CD14-positive monocyte (primary cell): ENCODE measurements at places on chromosomes 13 and 19. TPM values are rescaled to one million over a fixed set of nuclear protein-coding genes. Genes with fewer than 3 reads are reported as not detected.

Gene PRSS57
- polyA plus RNA-seq: 0.16 and 0.47 TPM in 2 replicates

DNA sequence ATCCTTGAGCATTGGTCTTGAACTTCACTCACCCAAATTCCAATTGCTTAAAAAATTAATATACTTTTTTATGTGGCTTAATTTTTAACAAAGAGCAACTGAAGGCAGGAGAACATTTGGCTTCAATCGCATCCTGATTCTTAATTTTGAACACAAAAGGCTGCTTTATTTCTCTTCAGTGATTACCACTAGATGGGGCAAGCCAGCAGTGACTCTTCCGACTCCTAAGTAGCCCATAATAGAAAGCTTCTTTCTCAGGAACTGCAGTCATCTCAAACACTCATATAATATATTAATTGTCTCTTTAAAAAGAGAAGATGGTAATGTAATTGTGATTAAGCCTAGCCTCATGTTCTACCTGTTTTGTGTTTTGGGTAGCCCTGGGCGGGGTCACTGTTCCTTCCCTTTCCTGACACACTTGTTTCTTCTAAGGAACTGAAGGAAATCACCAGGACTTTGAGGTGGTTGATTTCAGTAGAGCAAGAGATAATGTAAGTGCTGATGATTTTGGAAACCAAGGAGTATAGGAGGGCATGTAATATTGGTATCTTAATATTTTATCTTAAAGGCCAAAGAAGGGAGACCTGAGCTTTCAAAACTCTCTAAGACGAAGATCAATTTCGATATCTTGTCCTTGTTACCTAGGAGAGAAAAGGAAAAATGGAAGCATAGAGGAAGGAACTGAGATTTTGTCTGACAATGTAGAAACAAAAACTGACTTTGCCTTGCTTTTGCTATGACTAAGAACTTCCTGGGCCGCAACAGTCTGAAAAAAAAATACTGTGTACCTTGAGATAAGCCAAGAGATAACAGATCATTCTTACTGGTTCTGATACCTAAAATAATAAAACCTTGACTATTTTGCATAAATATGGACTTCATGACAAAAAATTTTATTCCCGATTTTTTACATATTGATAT lies 73.1 kb downstream of the TNFSF13B start:
- H3K36me3 ChIP-seq: no peaks in the 10 kb centered on the region
- H3K27ac ChIP-seq: peak overlapping the region; percentile 39
- DNase-seq: peak; percentile 19
- peaks cover 13% of the 10 kb centered on the region for H3K4me1 ChIP-seq
- peak overlapping the region; percentile 9 for H3K4me3 ChIP-seq
- H3K27me3 ChIP-seq: no peaks in the 10 kb centered on the region

GRCh38 chr13:44111701-44112100 lies 232.0 kb downstream of the LACC1 start:
- peaks cover 3% of the 10 kb centered on the region for H3K4me1 ChIP-seq
- no peaks in the 10 kb centered on the region for H3K36me3 ChIP-seq
- no peak overlapping the region for H3K4me3 ChIP-seq
- H3K27ac ChIP-seq: no peak overlapping the region

- H3K36me3 ChIP-seq: peaks cover 44% of the 10 kb centered on the region
- H3K4me3 ChIP-seq: no peak overlapping the region
- no peaks in the 10 kb centered on the region for H3K27me3 ChIP-seq
- H3K27ac ChIP-seq: no peak overlapping the region
Observed at GRCh38 chr13:48249018-48249417, 16.0 kb downstream of the ITM2B start.

Gene MYBPC2
- polyA plus RNA-seq: not detected in 2 replicates
